ENCODE measurements at places on chromosomes 13 and 19.

DNA sequence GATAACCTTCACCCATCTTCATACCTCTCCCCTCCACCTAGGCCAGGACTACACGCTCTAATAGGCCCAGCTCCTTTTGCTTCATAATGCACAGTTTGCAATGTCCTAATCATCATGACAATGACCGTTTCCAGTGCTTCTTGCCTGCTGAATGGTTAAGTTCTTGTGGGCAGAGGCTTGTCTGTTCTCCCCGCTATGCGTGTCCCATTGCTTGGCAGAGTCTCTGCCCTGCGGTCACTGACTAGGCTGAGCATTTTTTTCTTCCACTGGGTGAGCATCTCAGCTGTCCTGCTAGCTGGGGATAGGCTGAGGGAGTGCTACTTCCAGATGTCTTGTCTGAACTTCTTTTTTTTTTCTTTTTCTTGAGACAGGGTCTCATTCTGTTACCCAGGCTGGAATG lies 314.7 kb downstream of the UQCRFS1 start:
- no peak for DNase-seq

- no peak for DNase-seq
Measured at GRCh38 chr13:111961236-111961635, 105.7 kb upstream of the SOX1 start.

- no peak for DNase-seq
Measured at GRCh38 chr19:51706296-51706695, 13.2 kb downstream of the SPACA6 start.

- no peak for DNase-seq
Measured at GRCh38 chr19:29120466-29120865, 92.5 kb downstream of the UQCRFS1 start.

DNA sequence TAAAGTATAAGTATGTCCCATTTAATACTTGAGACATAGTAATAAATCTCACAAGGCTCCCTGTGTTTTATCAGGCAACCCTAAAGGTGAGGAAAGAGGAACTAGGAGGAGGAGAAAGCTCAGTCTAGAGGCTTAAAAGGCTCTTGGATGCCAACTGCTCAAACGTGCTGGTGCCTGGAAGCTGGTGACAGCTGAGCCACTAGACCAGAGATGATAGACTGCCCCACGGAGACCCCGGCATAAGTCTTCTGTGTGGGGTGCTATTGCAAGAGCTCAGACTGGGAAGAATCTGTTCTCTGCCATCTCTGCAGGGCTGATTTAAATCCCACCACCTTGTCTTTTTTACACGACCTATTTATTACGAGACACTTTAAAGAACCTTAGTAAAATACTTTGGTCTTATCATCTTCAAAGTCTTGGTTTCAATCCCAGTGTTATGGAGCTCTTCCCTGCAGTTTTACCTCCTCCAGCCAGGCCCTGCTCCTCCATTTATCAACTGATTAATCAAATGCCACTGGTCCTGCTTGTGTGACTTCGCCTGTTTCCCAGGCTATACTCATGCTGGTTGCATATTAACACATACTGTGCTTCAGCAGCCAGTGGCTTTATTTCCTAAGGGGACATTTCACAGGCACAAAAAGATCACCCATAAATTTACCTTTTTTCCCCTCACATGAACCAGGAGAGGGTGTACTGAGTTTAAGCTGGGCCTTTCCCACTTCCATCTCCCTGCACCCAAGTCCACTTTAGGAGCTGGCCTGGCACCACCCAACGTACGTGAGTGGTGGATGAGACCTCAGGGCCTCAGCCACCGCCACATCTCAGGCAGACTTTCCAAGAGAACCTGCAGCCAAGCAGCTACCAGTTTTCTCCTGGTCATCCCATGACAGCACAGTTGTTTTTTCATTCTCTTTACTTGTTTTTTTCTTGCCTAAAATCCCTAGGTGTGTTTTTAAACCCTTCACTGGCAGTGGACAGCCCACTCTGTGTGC lies 7.8 kb upstream of the ATP12A start:
- DNase-seq, result no peak

DNA sequence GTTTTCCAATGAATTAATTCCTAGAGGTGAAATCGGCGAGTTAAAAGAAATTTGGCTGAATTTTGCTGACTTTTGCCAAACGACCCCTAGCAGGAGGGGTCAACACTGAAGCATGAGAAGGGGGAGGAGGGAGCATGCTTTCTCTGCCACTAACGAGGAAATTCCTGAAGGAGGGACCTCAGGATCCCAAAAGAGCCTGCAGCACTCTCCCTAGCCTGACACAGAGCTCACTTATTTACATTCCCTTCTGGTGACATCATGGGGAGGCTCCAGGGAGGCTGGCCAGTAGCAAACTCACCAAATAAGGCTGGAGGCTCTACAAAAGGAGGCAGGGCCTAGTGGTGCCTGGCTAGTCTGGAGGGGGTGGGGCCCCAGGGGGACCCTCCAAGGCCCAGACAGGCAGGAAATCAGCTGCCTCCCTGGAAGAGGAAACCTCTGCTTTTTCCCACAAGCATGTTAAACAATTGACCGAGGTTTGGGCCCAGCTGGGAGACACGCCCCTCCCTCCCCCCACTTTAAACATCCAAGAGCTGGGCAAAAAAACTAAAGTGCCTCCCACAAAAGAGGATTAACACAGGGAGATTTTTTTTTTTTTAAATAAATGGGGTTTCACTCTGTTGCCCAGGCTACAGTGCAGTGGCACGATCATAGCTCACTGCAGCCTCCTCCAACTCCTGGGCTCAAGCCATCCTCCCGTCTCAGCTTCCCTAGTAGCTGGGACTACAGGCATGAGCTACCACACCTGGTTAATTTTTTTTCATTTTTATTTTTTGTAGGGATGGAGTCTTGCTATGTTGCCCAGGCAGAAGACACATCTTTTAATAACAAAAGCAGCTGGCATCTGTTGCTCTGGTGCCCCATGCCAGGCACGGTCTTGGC lies 2.1 kb downstream of the DAPK3 start:
- DNase-seq, result no peak

- no peak for DNase-seq
Measured at GRCh38 chr19:6023936-6024335, 46.0 kb upstream of the RANBP3 start.

GRCh38 chr13:68234274-68234673 lies 1004.1 kb upstream of the PCDH9 start:
- no peak for DNase-seq

GRCh38 chr13:31037874-31038500 lies 105.5 kb downstream of the TEX26 start:
- no peak for DNase-seq

- DNase-seq, result peak; percentile 22
Measured at GRCh38 chr13:104984296-104984818, 1551.1 kb downstream of the EFNB2 start.

- DNase-seq, result no peak
Measured at GRCh38 chr13:98385606-98386005, 191.3 kb downstream of the STK24 start.

DNA sequence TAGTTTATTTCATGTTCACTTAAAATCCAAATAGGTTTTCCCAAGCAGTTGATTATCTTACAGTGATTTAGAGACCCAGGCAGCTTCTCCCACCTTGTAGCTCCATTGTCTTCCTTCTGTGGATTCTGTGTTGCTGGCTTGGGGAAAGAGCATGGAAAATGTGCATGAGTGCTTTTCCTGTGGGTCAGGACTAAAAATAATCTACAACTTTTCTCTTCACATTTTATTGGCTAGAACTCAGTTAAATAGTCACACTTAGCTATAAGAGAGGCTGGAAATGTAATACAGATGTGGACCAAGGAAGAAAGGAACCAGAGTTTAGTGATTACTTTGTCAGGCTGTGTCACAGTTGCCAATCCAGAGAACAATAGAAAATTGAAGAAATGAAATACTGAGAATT lies 198.8 kb downstream of the NBEA start:
- no peak for DNase-seq

DNA sequence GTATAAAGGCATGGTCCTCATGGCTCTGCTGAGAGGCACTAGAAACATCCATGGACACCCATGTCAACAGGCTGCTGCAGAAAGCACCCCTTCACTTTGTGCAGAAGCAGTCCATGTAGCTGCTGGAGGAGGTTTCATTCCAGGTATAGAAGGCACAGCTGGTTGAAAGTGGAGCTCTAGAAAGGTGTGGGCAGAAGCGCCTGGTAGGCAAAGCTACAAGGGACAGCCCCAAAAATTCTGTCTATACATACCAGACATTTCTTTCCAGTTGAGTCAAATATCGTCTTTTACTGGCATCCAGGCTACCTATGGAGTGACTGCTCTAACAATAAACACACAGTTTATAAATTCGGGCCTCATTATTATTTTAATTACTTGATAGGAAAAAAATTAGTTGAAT lies 129.3 kb downstream of the ENOX1 start:
- no peak for DNase-seq

DNA sequence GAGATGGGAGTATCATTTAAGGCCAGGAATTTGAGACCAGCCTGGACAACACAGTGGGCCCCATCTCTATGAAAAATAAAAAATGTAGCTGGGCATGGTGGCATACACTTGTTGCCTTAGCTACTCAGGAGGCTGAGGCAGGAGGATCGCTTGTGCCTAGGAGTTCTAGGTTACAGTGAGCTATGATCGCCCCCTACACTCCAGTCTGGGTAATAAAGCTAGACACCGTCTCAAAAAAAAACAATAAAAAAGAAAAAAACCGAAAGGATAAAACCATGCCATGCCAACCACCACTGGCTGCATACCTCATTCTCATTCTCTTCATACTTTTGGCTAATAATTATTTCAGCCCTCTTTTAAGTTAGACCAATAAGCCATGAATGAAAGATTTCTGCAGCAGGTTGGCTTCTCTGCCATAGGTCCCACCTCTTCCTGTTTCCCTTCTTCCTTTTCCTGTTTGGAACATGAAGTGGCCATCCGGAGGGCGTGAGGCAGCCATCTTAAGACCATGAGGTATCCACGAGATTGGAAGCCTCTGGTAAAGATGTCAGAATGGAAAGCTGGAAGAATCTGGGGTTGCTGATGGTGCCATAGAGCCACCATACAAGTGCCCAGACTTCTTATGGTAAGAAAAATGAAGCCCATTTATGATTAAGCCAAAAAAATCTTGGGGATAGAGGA lies 171.3 kb downstream of the CACNA1A start:
- DNase-seq, result no peak

GRCh38 chr19:16419669-16420335 lies 52.0 kb downstream of the EPS15L1 start:
- DNase-seq, result no peak

DNA sequence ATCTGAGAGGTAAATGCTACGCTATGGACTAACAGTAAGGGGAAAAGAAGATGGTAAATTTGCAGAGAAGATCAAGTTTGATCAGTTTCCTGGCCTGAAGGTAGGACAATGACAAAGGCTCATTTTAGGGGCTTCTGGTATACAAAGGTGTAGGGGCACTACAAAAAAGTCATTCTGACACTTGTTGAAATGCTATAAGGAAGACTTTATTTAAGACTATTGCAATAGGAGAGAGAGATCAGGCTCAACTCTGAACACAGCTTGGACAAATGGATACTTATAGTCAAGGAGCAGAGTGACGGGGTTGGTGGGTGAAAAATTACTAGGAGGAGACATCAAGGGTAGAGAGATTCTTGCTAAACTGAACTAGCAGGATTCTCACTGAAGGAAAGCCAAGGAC lies 37.2 kb upstream of the KPNA3 start:
- DNase-seq, result no peak

GRCh38 chr13:23871616-23872220 lies 17.5 kb downstream of the MIPEP start:
- DNase-seq, result no peak

- no peak for DNase-seq
Measured at GRCh38 chr13:69274231-69274630, 833.4 kb upstream of the ATXN8OS start.

DNA sequence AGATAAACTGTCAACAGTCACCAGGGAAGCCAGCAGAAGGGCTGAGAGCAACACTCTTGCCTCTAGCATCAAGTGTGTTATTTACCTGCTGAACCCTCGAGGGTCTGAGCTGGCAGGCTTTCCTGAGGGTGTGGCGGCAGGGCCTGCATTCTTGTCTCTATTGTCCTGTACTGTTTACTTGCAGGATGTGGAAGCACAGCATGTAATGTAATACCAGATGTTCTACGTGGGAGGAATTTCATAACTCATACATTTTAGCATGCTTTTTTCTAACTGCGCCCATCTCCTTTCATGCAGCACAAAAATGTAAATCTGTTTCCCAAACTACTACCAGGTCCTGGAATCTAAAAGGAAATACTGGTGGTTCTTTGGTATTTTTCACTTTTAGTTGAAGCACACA lies 153.1 kb downstream of the RGCC start:
- no peak for DNase-seq

GRCh38 chr19:45528744-45529419 lies 21.6 kb downstream of the VASP start:
- no peak for DNase-seq

DNA sequence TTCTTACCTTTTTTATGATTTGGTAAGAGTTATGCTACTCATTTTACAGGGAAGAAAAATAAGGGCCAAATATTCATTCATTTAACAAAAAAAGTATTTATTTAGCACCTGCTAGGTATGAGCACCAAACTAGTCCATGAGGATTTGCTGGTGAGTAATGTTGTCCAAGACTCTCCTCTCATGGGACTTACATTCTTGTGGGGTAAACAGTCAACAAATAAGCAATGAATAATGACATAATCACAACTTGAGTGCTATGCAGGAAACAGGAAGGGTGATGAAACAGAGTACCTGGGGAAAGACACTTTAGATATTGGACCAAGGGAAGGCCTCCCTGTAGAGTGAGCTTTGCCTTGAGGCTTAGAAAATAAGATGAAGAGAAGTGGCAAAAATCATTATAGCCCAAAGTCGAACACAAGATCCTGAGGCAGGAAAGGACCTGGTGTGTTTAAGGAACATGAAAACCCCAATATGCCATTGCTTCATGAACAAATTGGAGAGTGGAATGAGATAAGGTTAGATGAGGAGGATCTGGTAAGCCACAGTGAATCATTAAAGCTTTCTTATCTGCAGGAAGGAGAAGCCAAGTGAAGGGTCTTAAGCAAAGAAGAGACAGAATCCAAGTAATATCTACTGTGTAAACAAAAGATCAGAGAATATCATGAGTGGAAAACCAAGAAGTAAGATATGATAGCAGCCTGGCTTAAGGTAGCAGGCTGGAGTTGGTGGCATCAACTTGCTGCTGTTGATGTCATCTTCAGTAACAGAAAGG lies 294.5 kb upstream of the NBEA start:
- DNase-seq, result no peak

GRCh38 chr19:49579947-49580263 lies 451 bp downstream of the NOSIP start:
- no peak for DNase-seq

GRCh38 chr13:23655321-23655720 lies 85.1 kb downstream of the TNFRSF19 start:
- DNase-seq, result no peak

GRCh38 chr13:46035066-46035465 lies 17.5 kb downstream of the ZC3H13 start:
- DNase-seq, result no peak

GRCh38 chr13:48843630-48844380 lies 131.9 kb upstream of the FNDC3A start:
- DNase-seq, result no peak

Data from HL-60 (cell line).